GM12878 (cell line): ENCODE measurements at places on chromosomes 1 and 21. TPM values are rescaled to one million over a fixed set of nuclear protein-coding genes. Genes with fewer than 3 reads are reported as not detected.

DNA sequence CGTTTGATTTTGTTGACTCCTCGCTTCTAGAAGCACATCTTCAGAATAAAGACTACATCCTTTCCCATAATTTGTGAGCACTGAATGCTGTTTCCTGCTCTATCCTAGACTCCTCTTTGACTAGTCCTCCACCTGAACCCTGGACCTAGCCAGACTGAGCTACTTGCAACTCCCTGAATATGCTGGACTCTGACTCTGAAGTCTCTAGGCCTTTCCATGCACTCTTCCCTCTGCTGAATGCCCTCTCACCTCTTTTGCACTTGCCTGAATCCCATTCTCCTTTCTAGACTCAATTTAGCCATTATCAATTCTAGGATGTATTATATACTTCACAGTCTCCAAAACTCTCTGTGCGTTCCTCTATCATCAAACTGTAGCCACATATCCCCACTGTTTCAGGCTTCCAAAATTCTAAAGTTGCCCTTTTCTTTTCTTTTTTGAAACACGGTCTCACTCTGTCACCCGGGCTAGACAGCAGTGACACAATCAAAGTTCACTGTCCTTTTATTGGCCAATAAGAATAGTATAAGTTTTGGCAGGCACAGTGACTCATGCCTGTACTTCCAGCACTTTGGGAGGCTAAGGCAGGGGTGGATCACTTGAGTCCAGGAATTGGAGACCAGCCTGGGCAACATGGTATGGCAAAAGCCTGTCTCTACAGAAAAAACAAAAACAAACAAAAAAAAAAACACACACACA, 127.0 kb downstream of the LTN1 start:
- H3K27me3 ChIP-seq, result no peaks in the 10 kb centered on the region
- H3K27ac ChIP-seq, result no peak overlapping the region
- no peak overlapping the region for H3K4me3 ChIP-seq
- no peak for DNase-seq
- H3K4me1 ChIP-seq, result no peaks in the 10 kb centered on the region

GRCh38 chr1:20551945-20552727, at the start of gene FAM43B:
Gene FAM43B (plus strand): TSS chr1:20552573. CDS start chr1:20552974, 401 bp downstream.
- H3K4me1 ChIP-seq, result no peaks in the 10 kb centered on the region
- no peak within 1 kb of the TSS for H3K27ac ChIP-seq
- no peak within 1 kb of the TSS for H3K4me3 ChIP-seq
- no peak for DNase-seq
- H3K36me3 ChIP-seq, result no peaks in the 10 kb centered on the region

DNA sequence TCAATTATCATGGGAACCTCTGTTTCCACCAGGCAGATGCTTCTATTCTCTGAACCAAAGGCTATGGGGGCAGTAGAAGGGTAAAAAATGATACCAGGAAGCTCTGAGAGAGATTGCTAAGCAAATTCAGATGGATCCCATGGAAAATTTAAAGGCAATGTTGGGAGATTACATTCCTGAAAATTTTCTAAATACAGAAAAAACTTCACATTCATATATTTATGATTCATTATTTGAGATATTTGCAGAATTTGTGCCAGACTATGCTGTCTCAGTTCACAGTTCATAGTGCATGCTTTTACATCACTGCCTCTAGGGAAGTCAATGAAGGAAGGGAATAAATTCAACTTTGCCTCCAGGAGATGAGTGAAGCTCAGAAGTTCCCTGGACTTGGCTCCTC, 57.5 kb downstream of the KCNT2 start:
- no peaks in the 10 kb centered on the region for H3K36me3 ChIP-seq
- no peak for DNase-seq
- no peak overlapping the region for H3K4me3 ChIP-seq
- H3K27me3 ChIP-seq, result no peaks in the 10 kb centered on the region
- H3K4me1 ChIP-seq, result no peaks in the 10 kb centered on the region

Gene HHAT
- 2.4 and 2.6 TPM in 2 replicates for total RNA-seq

DNA sequence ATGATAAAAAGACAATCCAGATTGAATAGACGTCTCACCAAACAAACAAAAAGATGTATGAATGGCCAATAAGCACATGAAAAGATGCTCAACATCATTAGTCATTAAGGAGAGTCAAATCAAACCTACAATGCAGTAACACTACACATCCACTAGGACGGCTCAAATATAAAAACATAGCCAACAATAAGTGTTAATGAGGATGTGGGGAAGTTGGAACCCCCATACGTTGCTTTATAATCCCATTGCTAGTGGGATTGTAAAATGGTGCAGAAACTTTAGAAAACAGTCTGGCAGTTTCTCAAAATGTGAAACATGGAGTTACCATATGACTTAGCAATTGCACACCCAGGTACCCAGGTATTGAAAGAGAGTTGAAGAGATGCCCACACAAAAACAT, 14.7 kb upstream of the IL24 start:
- no peaks in the 10 kb centered on the region for H3K27me3 ChIP-seq
- no peak overlapping the region for H3K4me3 ChIP-seq
- DNase-seq, result no peak

- H3K4me1 ChIP-seq, result no peaks in the 10 kb centered on the region; the same call in 1 of the 2 replicates
- H3K36me3 ChIP-seq, result peaks cover 3% of the 10 kb centered on the region; the same call in 1 of the 2 replicates
- peak overlapping the region; percentile 73 for H3K4me3 ChIP-seq
- no peak overlapping the region; the same call in 1 of the 2 replicates for H3K27ac ChIP-seq
Measured at GRCh38 chr1:165696625-165697100, 1.7 kb downstream of the ALDH9A1 start.

DNA sequence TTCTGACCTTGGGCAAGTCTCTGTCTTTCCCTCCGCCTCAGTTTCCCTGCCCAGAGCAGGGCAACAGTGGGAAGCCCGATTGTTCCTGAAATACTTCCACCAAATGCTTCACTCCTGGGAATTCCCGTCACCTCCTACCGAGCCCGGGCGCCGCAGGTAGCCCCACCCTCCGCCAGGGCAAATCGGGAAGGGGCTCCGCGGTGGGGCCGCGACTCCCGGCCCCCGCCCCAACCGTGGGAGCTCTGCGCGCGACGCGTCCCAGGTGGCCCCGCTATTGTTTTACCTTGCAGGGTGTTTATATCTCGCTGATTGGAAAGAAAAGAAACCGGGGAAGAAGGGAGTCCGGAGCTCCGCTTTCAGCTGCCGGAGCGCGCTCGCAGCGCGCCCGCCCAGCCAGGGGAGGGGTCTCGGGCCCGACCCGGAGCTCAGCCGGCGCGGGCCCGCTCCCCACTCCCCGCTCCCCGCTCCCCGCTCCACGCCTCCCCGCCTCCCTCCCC, 407 bp downstream of the IGSF3 start:
- no peak for DNase-seq
- H3K36me3 ChIP-seq, result no peaks in the 10 kb centered on the region
- H3K27me3 ChIP-seq, result peaks cover 12% of the 10 kb centered on the region; the same call in 1 of the 2 replicates
- H3K4me1 ChIP-seq, result no peaks in the 10 kb centered on the region
- no peak overlapping the region for H3K27ac ChIP-seq

DNA sequence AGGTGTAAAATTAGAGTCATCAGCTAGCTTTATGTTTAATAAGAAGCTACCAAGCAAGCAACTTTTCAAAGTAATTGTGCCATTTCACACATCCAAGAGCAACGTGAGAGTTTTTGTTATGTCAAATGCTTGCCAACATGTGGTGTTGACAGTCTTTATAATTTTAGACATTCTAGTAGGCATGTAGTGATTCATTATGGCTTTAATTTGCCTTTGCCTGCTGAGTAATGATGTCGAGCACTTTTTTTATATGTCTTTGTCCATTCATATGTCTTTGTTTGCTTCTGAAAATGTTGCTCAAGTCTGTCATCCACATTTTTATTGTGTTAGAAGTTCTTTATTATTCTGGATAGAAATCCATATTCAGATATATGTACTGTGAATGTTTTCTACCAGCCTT, 21.4 kb upstream of the CHIT1 start:
- H3K4me3 ChIP-seq, result no peak overlapping the region
- H3K36me3 ChIP-seq, result no peaks in the 10 kb centered on the region
- no peaks in the 10 kb centered on the region for H3K27me3 ChIP-seq
- H3K27ac ChIP-seq, result no peak overlapping the region

DNA sequence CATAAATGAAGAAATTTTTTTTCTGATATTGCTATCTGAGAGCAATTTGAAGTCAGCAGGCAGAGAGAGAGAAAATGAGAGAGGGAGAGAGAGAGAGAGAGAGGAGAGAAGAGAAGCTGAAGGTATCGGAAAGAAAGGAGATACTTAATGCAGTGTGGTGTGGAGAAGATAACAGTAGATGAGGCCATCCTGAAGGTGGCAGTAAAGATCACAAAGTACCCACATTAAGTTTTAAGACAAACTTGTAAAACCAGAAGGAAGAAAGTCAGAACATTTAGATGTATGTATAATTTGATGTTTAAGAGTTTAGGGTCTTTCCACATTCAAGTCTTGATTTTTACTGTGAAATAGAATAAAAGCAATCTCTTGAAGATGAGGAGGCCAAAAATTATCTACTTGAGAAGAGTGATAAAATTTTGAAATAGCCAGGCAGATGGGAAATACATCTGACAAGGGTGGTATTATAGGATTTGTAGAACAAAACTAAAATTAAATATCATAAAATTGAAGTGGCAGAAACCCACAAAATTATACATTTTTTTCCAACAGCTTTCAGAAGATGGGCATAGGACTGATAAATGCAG, 1753.4 kb downstream of the MRPL39 start:
- no peak for DNase-seq
- no peaks in the 10 kb centered on the region for H3K4me1 ChIP-seq

DNA sequence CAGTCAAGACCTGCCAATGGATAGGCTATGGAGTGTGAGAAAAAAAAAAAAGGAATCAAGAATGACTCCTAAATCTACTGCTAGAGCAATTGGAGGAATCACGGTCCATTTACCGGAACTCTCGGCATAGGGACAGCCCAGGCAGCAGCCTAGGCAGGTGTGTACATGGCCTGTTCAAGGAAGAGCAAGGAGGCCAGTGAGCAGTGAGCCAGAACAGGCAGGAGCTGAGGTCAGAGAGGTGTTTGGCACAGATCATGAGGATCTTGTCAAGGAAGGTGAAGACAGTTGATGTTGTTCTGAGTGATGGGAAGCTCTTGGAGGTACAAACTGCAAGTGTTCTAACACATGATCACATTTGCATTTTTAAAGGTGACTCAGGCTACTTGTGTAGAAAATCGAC, 40.6 kb upstream of the HHAT start:
- no peak overlapping the region for H3K27ac ChIP-seq
- DNase-seq, result no peak
- H3K36me3 ChIP-seq, result no peaks in the 10 kb centered on the region
- no peaks in the 10 kb centered on the region for H3K4me1 ChIP-seq
- H3K4me3 ChIP-seq, result no peak overlapping the region

DNA sequence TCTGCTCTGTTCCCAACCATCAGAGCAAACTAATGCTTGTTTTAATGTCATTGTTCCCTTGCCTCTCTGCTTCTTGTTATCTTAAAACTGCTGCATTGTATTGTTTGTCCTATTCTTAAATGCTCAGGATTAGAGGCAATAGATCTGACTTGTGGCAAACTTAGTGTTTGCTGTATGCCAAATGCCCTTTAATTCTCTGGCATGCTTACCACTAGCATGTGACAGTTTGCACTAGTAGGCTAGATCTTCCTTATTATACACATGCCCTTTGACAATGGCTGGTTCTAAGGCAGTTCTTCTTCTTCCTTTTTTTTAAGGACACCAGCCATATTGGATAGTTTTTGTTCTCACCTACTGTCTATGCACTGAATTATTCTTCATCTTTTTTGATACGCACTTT, 30.1 kb downstream of the PALMD start:
- H3K27ac ChIP-seq, result no peak overlapping the region
- H3K27me3 ChIP-seq, result no peaks in the 10 kb centered on the region
- H3K36me3 ChIP-seq, result no peaks in the 10 kb centered on the region
- H3K4me3 ChIP-seq, result no peak overlapping the region

- peaks cover 7% of the 10 kb centered on the region for H3K27me3 ChIP-seq
- no peaks in the 10 kb centered on the region for H3K4me1 ChIP-seq
- no peak overlapping the region for H3K27ac ChIP-seq
- H3K4me3 ChIP-seq, result no peak overlapping the region
- H3K36me3 ChIP-seq, result no peaks in the 10 kb centered on the region
- no peak for DNase-seq
Measured at GRCh38 chr21:41770901-41771624, 4.2 kb upstream of the RIPK4 start.

DNA sequence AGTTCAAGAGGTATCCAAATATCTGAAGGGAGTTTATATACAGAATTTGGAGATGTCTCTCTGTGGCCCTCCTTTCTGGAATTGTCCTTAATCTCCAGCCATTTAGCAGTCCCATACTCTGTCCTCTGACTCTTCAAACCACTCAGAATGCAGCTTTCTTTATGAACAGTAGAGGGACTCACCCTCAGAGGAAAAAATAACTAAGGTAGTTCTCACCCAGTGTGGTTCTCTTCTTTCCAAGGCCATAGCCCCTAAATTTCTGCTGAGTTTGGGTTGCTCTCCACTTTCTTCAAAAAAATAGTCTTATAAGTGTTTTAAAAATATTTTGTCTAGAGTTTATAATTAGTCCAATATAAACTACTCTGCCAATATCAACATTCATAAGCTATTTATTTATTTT, 369.7 kb downstream of the MATN1 start:
- no peaks in the 10 kb centered on the region for H3K4me1 ChIP-seq
- H3K27me3 ChIP-seq, result no peaks in the 10 kb centered on the region
- H3K4me3 ChIP-seq, result no peak overlapping the region
- no peak overlapping the region for H3K27ac ChIP-seq

GRCh38 chr1:42962641-42963377, 4.1 kb upstream of the SLC2A1 start:
- H3K4me3 ChIP-seq, result no peak overlapping the region
- no peaks in the 10 kb centered on the region for H3K27me3 ChIP-seq
- H3K36me3 ChIP-seq, result no peaks in the 10 kb centered on the region
- no peak overlapping the region for H3K27ac ChIP-seq

DNA sequence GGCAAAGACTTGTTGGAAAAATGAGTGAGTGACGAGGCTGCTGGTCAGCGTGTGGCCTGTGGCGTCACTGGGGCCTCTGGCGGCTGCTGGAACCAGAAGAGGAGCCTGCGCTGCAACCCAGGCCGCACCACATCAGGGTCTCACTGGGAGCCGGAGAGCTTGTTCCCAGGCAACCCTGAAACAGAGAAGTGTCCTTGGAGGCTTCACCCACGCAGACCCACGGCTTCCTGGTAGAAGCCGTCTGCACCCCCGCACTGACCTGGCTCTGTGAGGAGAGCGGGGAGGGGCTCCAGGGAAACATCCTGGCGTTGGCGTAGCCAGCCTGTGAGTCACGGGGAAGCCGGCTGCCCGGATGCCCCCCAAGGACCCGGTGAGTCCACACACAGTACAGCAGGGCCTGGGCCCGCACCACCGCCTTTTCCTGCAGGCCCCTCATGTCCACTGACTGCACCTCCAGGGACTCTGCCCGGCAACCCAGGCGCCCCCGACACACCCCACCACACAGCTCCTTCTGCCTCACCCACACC, 57.4 kb downstream of the COL6A1 start:
- no peaks in the 10 kb centered on the region for H3K4me1 ChIP-seq
- no peak for DNase-seq
- H3K27ac ChIP-seq, result no peak overlapping the region
- H3K4me3 ChIP-seq, result no peak overlapping the region
- H3K27me3 ChIP-seq, result no peaks in the 10 kb centered on the region

DNA sequence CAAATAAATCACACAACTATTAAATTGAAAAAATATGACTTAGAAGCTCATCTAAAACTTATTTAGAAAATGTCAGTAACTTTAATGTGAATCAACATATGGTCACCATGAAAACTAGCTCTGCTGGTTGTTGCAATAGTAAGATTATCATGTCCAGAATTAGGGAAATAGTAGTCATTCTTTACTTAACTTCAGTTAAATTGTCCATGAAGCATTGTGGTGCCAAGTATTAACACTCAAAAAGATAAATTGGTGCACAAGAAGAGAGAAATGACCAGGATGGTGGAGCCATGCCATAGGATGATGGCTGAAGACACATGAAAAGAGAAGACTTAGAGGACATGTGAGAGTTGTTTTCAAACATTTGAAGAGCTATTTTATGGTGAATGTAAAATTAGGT, 130.2 kb upstream of the PTGFR start:
- DNase-seq, result no peak
- H3K4me1 ChIP-seq, result no peaks in the 10 kb centered on the region
- H3K36me3 ChIP-seq, result no peaks in the 10 kb centered on the region
- no peaks in the 10 kb centered on the region for H3K27me3 ChIP-seq
- H3K4me3 ChIP-seq, result no peak overlapping the region
- no peak overlapping the region for H3K27ac ChIP-seq
